H9 (cell line): ENCODE measurements at places on chromosomes 16 and 17.

DNA sequence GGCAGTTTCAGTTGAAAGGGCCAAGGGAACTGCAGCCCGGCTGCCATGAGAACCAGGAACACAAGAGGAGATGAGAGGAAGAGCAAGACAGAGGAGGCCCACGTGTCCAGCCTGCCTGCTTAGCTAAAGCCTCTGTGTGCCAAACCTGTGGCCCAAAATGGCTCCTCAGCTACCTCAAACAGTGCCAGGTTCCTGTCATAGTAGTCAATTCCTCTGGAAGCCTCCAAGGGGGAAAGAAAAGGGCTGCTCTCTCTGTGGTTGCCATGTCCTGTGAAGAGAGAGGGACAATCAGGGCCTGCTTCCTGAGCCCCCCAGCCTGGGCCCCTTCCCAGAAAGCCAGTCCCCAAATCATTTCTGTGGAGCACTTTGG is 5.2 kb downstream of the SLC12A4 start:
- DNase-seq = no peak
- no peaks in the 10 kb centered on the region for H3K27me3 ChIP-seq
- H3K36me3 ChIP-seq = peaks cover 11% of the 10 kb centered on the region
- H3K27ac ChIP-seq = no peak overlapping the region
- peaks cover 5% of the 10 kb centered on the region; the same call in 1 of the 2 replicates for H3K4me1 ChIP-seq

- no peak overlapping the region for H3K4me3 ChIP-seq
- H3K4me1 ChIP-seq = no peaks in the 10 kb centered on the region; the same call in 1 of the 2 replicates
- DNase-seq = no peak
These were observed 159.4 kb upstream of the GSE1 start for GRCh38 chr16:85453703-85454102.

- no peak overlapping the region for H3K4me3 ChIP-seq
- H3K4me1 ChIP-seq = peaks cover 2% of the 10 kb centered on the region; the same call in 1 of the 2 replicates
- H3K27ac ChIP-seq = no peak overlapping the region
- no peaks in the 10 kb centered on the region for H3K36me3 ChIP-seq
- no peaks in the 10 kb centered on the region for H3K27me3 ChIP-seq
These were observed 1128.6 kb downstream of the CDH8 start for GRCh38 chr16:60907645-60908044.

- H3K4me1 ChIP-seq = no peaks in the 10 kb centered on the region
- DNase-seq = no peak
- no peaks in the 10 kb centered on the region for H3K27me3 ChIP-seq
- H3K36me3 ChIP-seq = peaks cover 3% of the 10 kb centered on the region; the same call in 1 of the 2 replicates
- no peak overlapping the region for H3K27ac ChIP-seq
These were observed 105.8 kb downstream of the SOCS1 start for GRCh38 chr16:11150190-11150589.

DNA sequence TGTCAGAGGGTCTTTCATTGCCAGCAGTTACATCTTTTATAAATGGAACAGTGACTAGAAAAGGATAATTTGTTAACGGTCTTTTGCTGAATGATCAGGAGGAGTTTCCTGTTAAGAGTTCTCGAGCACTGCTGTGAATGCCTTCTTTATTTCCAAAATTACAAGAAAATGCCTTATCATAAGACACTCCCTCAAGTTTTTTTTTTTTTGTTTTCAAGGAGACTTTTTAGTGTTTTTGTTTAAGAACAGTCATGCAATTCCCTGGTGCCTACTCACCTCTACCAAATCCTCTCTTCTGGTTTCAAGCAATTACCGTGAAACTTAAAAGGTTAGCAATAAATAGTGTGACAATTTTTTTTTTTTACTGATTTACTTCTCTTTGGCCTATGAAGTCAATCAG is 19.0 kb upstream of the VWA3A start:
- H3K4me1 ChIP-seq = no peaks in the 10 kb centered on the region
- no peaks in the 10 kb centered on the region for H3K36me3 ChIP-seq
- DNase-seq = no peak
- H3K4me3 ChIP-seq = no peak overlapping the region

- no peaks in the 10 kb centered on the region for H3K27me3 ChIP-seq
- peaks cover 4% of the 10 kb centered on the region; the same call in 1 of the 2 replicates for H3K36me3 ChIP-seq
- no peak for DNase-seq
- no peak overlapping the region for H3K4me3 ChIP-seq
These were observed 21.5 kb downstream of the DCAF7 start for GRCh38 chr17:63571632-63572310.

DNA sequence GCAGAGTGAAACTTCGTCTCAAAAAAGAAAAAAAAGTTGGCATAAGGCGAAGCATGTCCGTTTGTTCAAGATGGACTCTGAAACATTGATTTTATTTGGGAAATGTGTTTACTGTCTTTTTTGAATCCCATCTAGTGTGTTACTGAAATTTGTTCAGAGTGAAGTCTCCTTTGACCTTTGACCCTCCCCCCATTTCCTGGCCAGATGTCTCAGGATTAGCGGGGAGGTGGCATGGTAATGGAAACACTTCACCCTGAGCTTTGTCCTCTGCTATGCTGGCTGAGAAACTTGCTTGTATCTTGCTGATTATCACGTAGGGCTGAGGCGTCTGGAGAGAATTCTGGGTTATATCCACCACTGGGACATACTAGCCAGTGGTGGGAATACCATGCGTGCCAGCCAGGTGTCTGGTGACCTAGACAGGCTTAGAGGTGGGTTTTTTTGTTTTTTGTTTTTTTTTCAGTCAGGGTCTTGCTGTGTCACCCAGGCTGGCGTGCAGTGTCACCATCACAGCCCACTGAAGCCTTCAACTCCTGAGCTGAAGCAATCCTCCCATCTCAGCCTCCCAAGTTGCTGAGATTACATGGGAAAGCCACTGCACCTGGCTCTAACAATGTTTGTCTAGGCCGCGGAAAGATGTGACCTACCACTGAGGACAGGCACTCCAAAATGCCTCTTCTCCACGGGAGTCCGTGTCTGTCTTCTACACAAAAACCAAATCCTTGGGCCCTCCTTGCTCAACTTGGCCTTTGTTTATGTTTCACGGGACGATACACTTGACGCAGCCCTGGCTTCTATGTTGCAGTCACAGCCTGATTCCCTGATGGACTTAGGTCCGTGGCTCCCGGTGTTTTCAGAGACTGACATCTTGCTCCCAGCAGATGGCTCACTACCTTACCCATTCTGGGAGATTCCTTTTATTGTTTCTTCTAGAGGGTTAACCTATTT is 6.6 kb upstream of the GALK1 start:
- DNase-seq = peak; percentile 32
- no peaks in the 10 kb centered on the region for H3K4me1 ChIP-seq
- no peaks in the 10 kb centered on the region; the same call in 2 of the 3 replicates for H3K36me3 ChIP-seq
- no peaks in the 10 kb centered on the region for H3K27me3 ChIP-seq
- no peak overlapping the region for H3K27ac ChIP-seq

DNA sequence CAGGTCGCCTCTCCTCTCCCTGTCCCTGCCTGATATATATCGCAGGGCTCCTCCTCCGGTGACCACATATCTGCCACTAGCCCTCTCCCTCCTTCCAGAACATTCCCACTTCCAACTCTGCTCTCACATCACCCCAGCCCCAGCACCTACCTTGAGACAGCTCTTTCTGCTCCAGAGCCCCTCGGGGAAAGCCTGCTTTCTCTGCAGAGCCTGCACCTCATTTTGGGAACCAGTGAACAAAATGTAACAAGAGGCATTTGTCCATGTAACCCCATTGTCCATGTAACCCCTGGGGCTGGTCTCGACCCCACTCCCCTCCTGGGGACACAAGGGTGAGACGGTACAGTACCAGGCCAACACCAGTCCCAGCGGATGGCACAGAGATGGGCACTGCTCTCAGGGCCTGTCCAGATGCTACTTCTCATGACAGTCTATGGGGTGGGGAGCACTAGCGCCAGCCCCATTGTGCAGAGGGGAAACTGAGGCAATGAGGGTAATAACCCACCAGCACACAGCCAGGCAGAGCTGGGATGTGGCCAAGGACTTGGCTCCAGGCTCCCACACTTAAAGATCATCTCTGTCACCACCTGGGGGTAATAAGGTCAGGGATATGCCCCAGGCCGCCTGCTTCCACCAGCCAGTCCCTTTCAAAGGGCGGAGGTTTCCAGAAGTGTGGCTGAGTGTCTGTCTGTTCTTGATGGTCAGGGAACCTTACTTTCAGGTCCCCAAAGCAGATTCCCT is 42.9 kb downstream of the TBC1D16 start:
- no peak overlapping the region for H3K27ac ChIP-seq
- no peaks in the 10 kb centered on the region for H3K27me3 ChIP-seq
- peak overlapping the region; percentile 58 for H3K4me3 ChIP-seq
- no peak for DNase-seq
- H3K36me3 ChIP-seq = 0 out of 2 replicates have a peak, but pooled peaks cover 7% of the 10 kb centered on the region
- no peaks in the 10 kb centered on the region; the same call in 1 of the 2 replicates for H3K4me1 ChIP-seq

GRCh38 chr17:14779241-14779640 is 478.4 kb downstream of the HS3ST3B1 start:
- DNase-seq = no peak
- peaks cover 17% of the 10 kb centered on the region; the same call in 1 of the 2 replicates for H3K4me1 ChIP-seq
- H3K27me3 ChIP-seq = no peaks in the 10 kb centered on the region
- no peak overlapping the region for H3K4me3 ChIP-seq
- no peaks in the 10 kb centered on the region; the same call in 1 of the 3 replicates for H3K36me3 ChIP-seq

GRCh38 chr16:53895433-53895832 is 191.5 kb downstream of the FTO start:
- H3K36me3 ChIP-seq = no peaks in the 10 kb centered on the region
- H3K4me1 ChIP-seq = no peaks in the 10 kb centered on the region
- H3K27me3 ChIP-seq = no peaks in the 10 kb centered on the region
- no peak overlapping the region for H3K27ac ChIP-seq

- no peak overlapping the region for H3K27ac ChIP-seq
- H3K36me3 ChIP-seq = no peaks in the 10 kb centered on the region; the same call in 2 of the 3 replicates
- peak; percentile 24 for DNase-seq
- H3K4me1 ChIP-seq = no peaks in the 10 kb centered on the region
These were observed 101.4 kb downstream of the TNFRSF13B start for GRCh38 chr17:16870253-16871245.

GRCh38 chr17:73957564-73957963 is 245.9 kb upstream of the RPL38 start:
- H3K27ac ChIP-seq = no peak overlapping the region
- no peaks in the 10 kb centered on the region; the same call in 1 of the 2 replicates for H3K27me3 ChIP-seq
- no peak overlapping the region for H3K4me3 ChIP-seq
- peaks cover 8% of the 10 kb centered on the region for H3K36me3 ChIP-seq
- H3K4me1 ChIP-seq = no peaks in the 10 kb centered on the region

GRCh38 chr17:44996304-44996703 is 28.2 kb upstream of the C1QL1 start:
- H3K4me3 ChIP-seq = no peak overlapping the region
- H3K27me3 ChIP-seq = no peaks in the 10 kb centered on the region; the same call in 1 of the 2 replicates
- no peaks in the 10 kb centered on the region; the same call in 1 of the 2 replicates for H3K36me3 ChIP-seq
- no peak for DNase-seq
- H3K4me1 ChIP-seq = no peaks in the 10 kb centered on the region

DNA sequence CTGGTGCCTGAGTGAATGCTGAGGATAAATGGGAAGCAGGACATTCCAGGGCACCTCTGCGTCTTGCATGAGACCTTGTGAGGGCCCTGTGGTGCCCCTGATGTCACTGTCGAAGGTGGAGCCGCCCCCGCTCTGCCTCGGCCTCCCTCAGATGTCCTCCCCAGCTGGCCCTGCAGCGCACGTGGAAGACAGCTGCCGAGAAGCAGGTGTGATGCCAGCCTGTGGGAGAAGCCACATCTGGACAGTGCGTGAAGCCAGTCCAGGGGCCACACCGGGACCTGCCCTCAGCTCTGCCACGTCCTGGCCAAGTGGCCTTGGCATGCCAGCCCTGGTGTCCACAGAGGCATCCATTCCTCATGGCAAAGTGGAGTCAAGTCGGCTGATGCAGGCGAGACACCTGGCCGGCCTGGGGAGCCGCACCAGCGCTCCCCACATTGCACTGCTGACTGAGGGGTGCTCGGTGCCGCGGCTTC is 21.6 kb upstream of the METRNL start:
- no peak overlapping the region for H3K4me3 ChIP-seq
- no peak overlapping the region for H3K27ac ChIP-seq
- H3K4me1 ChIP-seq = no peaks in the 10 kb centered on the region
- no peak for DNase-seq

DNA sequence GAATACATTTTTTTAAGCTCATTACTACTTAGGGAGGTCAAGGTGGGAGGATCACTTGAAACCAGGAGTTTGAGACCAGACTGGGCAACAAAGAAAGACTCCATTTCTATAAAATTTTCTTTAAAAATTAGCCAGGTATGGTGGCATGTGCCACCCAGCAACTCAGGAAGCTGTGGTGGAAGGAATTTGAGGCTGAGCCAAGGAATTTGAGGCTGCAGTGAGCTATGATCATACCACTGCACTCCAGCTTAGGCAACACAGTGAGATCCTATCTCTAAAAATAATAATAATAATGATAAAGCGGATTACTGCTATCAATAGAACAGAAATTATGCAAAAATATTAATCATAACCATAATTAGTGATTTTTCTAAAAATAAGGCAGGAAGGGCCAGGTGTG is 170.3 kb downstream of the COPRS start:
- H3K4me3 ChIP-seq = no peak overlapping the region
- H3K36me3 ChIP-seq = no peaks in the 10 kb centered on the region
- H3K27me3 ChIP-seq = no peaks in the 10 kb centered on the region
- DNase-seq = no peak
- no peak overlapping the region for H3K27ac ChIP-seq

DNA sequence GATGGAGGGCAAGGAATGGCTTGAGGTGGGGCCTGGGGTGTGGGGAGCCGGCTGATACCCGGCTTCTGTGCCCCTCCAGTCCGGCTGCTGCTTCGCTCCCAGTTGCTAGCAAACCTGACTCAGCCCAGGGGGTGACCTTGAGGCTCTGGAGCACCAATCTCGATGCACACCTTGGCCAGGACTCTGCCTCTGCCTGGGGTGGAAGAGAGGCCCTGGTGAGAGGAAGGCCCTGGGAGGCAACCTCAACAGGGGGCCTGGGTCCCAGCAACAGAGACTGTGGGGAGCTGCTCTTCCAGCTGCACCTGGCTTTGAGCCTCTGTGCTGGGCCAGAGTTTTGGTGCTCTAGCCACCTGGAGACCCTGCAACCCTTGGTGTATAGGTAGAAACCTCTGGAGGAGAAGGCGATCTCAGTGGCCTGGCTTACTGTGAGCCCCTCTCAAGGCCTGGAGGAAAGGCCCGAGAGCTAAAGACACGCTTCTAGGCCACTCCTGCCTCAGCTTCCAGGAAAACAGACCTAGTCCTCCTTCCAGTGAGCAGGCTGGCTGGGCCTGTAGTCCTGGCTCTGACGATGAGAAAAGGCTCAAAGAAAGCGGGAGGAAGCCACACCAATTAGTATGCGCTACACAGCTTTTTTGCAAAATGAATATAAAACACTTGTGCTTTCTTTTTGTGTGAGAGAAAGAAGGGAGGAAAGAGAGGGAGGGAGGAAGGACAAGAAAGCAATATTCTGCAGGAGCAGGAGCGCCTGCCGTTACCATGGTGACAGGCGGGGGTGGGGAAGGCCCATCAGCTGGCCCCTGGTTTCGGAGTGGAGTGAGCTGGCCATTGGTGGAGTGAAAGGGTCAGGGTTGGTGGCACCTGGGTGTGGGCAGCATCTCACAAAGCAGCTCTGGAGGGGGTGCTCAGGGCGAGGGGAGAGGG is 51.0 kb downstream of the VAC14 start:
- peaks cover 5% of the 10 kb centered on the region; the same call in 1 of the 2 replicates for H3K36me3 ChIP-seq
- H3K27me3 ChIP-seq = no peaks in the 10 kb centered on the region
- peaks cover 7% of the 10 kb centered on the region; the same call in 1 of the 2 replicates for H3K4me1 ChIP-seq
- no peak overlapping the region for H3K27ac ChIP-seq
- DNase-seq = no peak

- no peaks in the 10 kb centered on the region for H3K4me1 ChIP-seq
- H3K27me3 ChIP-seq = peaks cover 49% of the 10 kb centered on the region
- H3K36me3 ChIP-seq = no peaks in the 10 kb centered on the region
These were observed 25.8 kb downstream of the SRCIN1 start for GRCh38 chr17:38579934-38580333.
